ENCODE measurements at places on chromosomes 2 and 18. TPM values are rescaled to one million over a fixed set of nuclear protein-coding genes. Genes with fewer than 3 reads are reported as not detected.

PID1 gene
- 117 TPM for polyA plus RNA-seq

WNT10A gene
- not detected for polyA plus RNA-seq

FHOD3 gene
- polyA plus RNA-seq, result not detected

PAX8 gene
- polyA plus RNA-seq, result 0.26 TPM

TNFAIP6 gene
- polyA plus RNA-seq, result 8.2 TPM

MARCO gene
- polyA plus RNA-seq, result 43.7 TPM

DNER gene
- 0.20 TPM for polyA plus RNA-seq

FAHD2A gene
- 17.1 TPM for polyA plus RNA-seq

ABHD3 gene
- 63.6 TPM for polyA plus RNA-seq

MARCHF4 gene
- not detected for polyA plus RNA-seq

IRS1 gene
- 0.10 TPM for polyA plus RNA-seq

SF3B6 gene
- 67.6 TPM for polyA plus RNA-seq

OST4 gene
- polyA plus RNA-seq, result 187 TPM

UGT1A8 gene
- polyA plus RNA-seq, result not detected

ICA1L gene
- 0.17 TPM for polyA plus RNA-seq

LAMA3 gene
- polyA plus RNA-seq, result not detected

SPHKAP gene
- polyA plus RNA-seq, result not detected

CXCR1 gene
- polyA plus RNA-seq, result 2.4 TPM

Data from CD14-positive monocyte (primary cell).